A549 (cell line): ENCODE measurements at places on chromosomes 6 and 20. TPM values are rescaled to one million over a fixed set of nuclear protein-coding genes. Genes with fewer than 3 reads are reported as not detected.

- no peak for DNase-seq
Measured at GRCh38 chr20:57450419-57450818, 59.2 kb downstream of the RBM38 start.

GRCh38 chr6:83878902-83879644 is 19.6 kb downstream of the CYB5R4 start:
- no peak for DNase-seq

- DNase-seq, result no peak
Measured at GRCh38 chr20:60691966-60692615, 560.0 kb upstream of the CDH4 start.

Gene OPRM1
- not detected in 3 replicates for polyA plus RNA-seq

Gene GSTA2
- 0.10 TPM in 1 of 3 replicates, not detected in the others for polyA plus RNA-seq
